ENCODE measurements at places on chromosomes 16 and 17.

- DNase-seq: no peak
Measured at GRCh38 chr17:81237591-81238489, 1.0 kb downstream of the TEPSIN start.

DNA sequence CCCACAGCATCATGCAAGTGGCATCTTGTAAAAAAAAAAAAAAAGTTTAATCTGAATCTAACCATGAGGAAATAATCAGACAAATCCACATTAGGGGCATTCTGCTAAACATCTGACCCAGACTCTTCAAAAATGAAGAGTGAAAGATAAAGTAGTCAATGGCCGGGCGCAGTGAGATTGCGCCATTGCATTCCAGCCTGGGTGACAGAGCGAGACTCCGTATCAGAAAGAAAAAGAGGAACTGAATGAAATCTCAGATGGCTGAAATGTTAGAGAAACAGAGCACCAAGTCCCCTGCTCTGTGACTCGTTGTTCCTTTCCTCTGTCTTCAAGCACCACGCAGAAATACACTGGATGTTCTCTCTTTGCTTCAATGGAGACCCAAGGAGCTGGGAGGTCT, 12.7 kb upstream of the RNF135 start:
- no peak for DNase-seq

- no peak for DNase-seq
Measured at GRCh38 chr16:11409398-11409797, 64.1 kb downstream of the RMI2 start.

DNA sequence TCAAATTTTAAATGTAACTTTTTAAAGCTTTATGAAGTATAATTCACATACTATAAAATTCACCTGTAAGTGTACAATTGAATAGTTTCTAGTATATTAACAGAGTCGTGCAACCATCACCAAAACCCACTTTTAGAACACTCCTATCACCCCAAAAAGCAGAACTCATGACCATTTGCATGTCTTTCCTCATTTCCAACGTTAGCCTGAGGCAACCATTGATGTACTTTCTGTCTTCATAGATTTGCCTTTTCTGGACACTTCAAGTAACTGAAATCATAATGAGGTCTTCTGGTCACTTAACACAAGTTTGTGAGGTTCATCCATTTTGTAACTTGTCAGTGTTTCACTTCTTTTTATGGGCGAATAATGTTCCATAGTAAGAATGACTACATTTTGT, 33.2 kb downstream of the METTL16 start:
- DNase-seq: no peak

Measured in coronary artery (tissue), 2 donors.